Ecto neural progenitor cell (in vitro differentiated cells): ENCODE measurements at places on chromosomes 11 and 22.

- no peak for DNase-seq
These were observed 123.7 kb downstream of the MIAT start for GRCh38 chr22:26781062-26781461.

DNA sequence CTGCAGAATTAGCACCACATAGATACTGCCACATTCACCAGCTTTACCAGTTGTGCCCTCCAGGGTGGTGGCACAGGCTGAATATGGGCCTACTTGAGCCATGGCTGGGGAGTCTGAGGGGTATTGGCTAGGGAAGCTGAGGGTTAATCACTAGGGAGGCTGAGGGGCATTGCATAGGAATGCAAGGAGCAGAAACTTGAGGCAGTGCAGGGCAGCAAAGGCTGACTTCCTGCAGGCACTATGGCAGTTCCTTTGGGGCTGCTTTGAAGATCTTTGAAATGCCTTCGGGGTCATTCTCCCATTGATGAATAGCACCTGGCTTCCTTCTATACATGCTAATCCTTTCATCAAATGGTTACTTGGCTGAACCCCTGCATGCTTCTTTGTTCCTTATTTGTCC, 171.5 kb downstream of the RCN1 start:
- DNase-seq, result no peak

- DNase-seq, result no peak
These were observed 21.6 kb downstream of the DGCR6L start for GRCh38 chr22:20298110-20298802.

GRCh38 chr11:117816151-117816741, 8.3 kb downstream of the FXYD2 start:
- peak; percentile 88 for DNase-seq

GRCh38 chr11:14775897-14776296, 116.1 kb downstream of the CYP2R1 start:
- DNase-seq, result no peak

GRCh38 chr22:42270176-42270509, 310 bp downstream of the TCF20 start:
- DNase-seq, result no peak

DNA sequence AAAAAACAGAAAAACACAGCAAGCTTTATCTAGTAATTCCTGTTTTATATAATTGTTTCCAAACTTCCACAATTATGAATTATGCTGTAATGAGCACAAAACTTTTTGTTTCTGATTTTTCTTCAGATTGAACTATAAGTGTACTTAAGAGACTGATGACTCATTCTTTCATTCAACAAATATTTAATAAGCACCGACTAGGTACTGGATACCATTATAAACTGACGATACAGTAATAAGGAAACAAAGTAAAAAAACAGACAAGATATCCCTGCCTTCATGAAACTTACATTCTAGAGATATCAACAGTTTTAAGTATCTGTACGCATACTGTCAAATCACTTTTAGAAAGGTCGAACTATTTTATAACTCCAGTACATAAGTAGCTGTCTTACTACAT, 78.6 kb downstream of the ME3 start:
- DNase-seq, result no peak

- no peak for DNase-seq
These were observed 649 bp downstream of the MS4A15 start for GRCh38 chr11:60757231-60757800.

GRCh38 chr11:93249459-93250220, 51.8 kb upstream of the SLC36A4 start:
- DNase-seq, result no peak

DNA sequence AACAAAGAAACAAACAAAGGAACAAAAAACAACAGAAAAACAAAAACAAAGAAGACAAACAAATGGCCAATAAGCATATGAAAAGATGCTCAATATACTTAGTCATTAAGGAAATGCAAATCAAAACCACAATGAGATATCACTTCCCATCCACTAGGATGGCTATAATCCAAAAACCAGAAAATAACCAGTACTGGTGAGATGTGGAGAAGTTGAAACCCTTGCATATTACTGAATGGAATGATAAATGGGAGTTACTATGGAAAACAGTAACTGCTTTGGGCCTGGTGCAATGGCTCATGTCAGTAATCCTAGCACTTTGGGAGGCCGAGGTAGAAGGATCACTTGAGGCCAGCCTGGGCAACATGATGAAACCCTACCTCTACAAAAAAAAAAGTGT, 44.9 kb upstream of the RBFOX2 start:
- DNase-seq, result no peak

- no peak for DNase-seq
These were observed 99.2 kb downstream of the NAT10 start for GRCh38 chr11:34204396-34205279.

GRCh38 chr11:92978271-92979111, 9.0 kb downstream of the MTNR1B start:
- no peak for DNase-seq

DNA sequence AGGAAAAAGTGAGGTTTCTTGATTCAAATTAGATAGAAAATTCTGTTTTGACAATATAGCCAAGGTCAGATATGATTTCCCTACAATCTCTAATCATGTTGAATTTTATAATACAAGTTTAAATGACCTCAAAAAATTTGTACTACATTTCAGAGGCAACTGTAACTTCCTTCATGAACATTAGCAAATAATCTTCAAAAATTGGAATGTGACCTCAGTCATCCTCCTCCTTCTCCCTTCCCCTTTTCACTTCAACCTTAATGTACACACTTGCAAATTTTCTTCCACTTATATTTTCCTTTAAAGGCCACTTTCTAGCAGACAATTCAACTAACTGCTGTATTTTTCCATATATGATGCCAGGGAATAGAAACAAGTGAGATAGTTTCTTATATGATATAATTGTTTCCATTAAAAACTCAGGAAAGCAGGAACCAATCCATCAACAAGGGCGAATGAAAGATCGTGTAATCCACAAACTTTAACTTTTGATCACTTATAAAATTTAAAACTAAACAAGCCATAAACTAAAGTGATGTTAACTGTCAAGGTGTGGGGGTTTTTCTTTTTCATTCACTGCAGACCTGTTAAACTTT, 60.3 kb downstream of the MAML2 start:
- DNase-seq, result no peak

GRCh38 chr22:49871482-49871881, 17.8 kb downstream of the ZBED4 start:
- no peak for DNase-seq

GRCh38 chr11:96105197-96105895, 181.4 kb upstream of the MTMR2 start:
- no peak for DNase-seq

- DNase-seq, result no peak
These were observed 55.4 kb downstream of the HSD17B12 start for GRCh38 chr11:43735961-43736360.

DNA sequence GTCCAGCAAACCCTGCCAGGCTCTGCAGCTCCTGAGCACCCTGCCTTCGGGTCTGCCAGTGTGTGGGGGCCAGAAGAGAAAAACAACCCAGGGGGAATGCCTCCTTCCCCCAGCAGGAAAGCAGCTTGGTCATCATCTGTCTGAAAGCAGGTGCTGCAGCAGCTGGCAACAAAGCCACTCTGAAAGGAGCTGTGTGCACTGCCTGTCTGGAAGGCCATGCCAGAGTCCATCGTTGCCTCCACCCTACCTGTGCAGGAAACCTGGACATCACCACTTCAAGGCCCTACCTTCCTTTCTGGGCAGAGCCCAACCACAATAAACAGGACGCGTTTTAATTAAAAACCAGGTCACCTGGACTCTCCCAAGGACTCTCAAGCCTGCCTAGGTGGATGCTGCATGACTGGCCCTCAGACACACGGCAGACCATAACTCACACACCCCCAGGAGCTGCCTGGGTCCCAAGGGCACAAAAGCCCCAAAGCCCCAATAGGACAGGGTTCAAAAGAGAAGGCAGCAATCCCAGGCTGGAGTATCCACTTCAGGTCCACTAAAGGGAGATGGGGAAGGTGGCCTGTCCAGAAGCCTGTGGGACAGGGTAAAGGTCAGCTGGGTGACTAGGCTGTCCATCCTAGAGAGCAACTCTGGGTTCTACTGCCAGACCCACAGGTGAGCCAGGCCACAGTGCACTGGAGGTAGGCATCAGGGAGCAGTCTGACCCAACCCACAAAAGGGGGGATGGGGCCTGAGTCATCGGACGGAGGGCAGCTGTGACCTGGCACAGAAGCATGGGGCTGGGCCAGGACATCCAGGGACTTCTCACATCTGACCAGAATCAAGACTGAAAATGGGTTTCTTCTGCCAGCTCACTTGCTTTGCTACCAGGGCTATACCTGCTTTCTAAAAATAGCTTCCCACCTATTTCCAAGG, 6.1 kb downstream of the GNB1L start:
- DNase-seq, result no peak
